Stimulated activated CD4-positive, alpha-beta T cell treated with anti-CD3 and anti-CD28 coated beads, Interleukin-4, amount 100 ng/mL, for 48 hours (primary cell): ENCODE measurements at places on chromosomes 2 and 18.

DNA sequence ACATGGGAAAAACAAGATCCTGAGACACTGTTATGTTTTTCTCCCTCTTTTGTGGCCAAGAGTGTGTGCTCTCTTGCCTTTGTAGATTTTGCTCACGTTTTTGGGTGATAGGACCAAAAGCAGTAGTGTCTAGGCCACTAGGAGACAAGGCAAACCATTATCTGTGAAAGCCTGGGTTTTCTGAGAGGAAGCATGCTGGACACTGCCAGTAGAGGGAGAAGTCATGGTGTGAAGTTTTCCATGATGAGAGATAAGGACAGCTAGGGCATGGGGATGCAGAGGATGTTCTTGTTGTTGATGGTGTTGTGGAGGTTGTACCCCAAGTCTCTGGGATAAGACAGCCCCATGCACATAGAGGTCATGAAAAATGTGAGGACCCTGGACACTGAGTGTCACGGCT lies 285.3 kb downstream of the SOX11 start:
- no peak for DNase-seq

- no peak for DNase-seq
Observed at GRCh38 chr2:144580521-144581161, 60.7 kb upstream of the ZEB2 start.

- DNase-seq, result no peak
Observed at GRCh38 chr18:10008006-10008647, 94.3 kb downstream of the VAPA start.

GRCh38 chr18:27363872-27364271 lies 178.8 kb upstream of the CHST9 start:
- DNase-seq, result no peak

GRCh38 chr2:208671886-208672680 lies 265.5 kb downstream of the PTH2R start:
- DNase-seq, result no peak

- DNase-seq, result no peak
Observed at GRCh38 chr2:147293991-147294824, 550.6 kb upstream of the ACVR2A start.

DNA sequence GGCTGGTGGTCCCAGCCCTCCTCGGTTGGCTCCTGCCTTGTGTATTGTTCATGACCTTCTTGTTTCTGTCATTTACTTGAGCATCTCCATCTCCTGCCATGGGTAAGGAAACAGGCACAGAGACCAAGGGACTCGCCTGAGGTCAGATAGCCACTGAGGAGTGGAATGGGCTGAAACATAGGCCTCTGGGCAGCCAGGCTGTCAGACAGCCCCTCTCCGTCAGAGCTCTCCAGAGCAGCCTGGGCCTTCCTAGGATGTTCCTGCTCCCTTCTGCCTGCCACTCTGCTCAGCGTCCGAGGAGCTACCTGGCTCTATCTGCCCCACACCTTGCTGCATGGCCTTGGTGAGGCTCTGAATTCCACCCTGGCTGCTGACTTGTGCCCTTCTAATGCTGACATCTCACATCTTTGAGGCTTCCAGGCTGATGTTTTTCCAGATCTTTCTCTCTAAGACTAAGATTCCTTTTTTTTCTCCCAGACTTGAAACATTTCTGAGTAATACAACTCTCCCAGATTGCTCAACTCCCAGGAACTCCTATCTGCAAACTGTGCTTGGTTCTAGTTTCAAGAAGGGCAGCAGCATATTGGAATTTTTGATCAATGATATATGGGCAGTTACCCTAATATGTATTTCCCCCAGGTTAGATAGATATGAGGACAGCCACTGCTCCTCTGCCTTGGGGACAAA lies 67.7 kb downstream of the MCFD2 start:
- DNase-seq, result no peak

DNA sequence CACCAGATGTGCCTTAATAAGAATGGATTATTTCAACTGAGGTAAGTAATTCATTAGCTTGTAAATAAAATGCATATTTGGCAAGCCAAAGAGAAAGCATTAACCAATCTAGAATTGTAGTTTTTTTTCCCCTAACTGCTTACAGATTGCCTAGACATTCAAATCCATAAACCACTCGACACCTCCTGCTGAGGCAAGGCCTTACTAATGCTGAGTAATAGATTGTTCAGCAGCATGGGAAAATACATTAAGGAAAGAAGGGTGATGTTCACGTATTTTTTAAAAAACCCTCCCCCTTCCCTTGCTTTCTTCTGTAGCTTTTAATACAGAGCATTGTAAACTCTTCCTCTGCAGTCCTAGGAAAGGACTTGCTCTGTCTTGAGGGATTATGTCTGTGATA lies 17.0 kb upstream of the LINC00305 start:
- DNase-seq, result no peak

GRCh38 chr2:239946864-239947728 lies 78.0 kb downstream of the NDUFA10 start:
- DNase-seq, result no peak

- DNase-seq, result no peak
Observed at GRCh38 chr2:119451336-119452050, 19.8 kb downstream of the TMEM37 start.

DNA sequence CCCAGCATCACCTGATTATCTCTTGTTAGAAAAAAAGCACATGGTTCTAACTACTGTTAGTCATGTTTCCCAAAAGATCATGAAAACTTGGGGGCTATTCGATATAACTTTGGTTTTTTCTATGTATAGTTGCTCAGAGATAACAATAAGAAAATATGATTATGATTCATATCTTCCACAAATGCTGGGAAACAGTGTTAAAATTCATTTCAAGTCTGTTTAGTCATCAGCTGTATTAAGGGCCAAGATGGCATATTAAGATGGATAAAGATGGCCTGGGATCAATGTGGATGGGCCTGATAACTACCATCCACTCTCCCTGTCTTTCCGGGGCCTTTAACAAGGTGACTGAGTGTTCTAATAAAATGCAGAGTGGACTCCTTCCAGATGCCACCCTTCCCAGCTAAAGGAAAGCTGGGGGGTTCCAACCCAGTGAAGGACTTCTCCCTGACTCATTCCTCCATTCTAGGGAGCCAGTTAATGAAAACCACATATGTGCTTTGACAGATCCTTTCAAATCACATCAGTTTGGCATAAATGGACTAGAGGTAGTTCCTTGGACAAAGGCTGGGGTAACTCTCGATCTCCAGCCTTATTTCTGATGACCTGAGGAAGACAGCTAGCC lies 221.6 kb downstream of the VAPA start:
- DNase-seq, result no peak

DNA sequence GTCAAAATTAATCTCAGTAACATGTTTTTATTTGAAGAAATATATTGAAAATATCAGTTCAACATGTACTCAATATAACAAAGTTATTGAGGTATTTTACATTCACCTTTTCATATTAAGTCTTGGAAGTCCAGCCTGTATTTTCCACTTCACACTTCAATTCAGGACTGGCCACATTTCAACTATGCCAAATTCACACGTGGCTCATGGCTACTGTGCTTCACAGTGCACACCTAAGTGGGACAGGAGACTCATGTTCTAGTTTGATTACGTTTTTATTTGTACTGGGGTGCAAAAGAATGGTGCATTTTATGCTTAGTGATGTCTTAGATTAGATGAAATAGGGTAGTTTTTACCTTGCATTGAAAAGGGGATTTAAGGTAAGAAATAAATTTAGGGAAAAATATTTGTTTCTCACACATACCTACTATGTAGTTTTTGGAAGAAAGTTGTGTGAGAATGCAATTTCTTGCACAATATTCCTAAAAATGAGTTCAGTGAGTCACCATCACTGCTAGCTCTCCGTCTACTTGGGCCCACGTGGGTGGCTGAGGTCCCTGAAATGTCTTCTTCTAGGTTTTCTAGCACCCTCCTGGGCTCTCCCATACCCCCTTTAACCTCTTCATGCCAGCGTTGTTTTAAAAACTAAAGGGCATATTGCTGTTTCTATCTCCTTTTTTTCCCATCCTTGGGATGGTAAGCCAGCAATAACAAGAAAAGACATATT lies 87.0 kb downstream of the ST6GAL2 start:
- DNase-seq, result no peak

- DNase-seq, result no peak
Observed at GRCh38 chr18:23038712-23039111, 96.6 kb upstream of the CABLES1 start.

GRCh38 chr2:157789933-157790511 lies 86.1 kb downstream of the ACVR1 start:
- no peak for DNase-seq

- DNase-seq, result no peak
Observed at GRCh38 chr2:14352067-14352466, 280.4 kb upstream of the LRATD1 start.

DNA sequence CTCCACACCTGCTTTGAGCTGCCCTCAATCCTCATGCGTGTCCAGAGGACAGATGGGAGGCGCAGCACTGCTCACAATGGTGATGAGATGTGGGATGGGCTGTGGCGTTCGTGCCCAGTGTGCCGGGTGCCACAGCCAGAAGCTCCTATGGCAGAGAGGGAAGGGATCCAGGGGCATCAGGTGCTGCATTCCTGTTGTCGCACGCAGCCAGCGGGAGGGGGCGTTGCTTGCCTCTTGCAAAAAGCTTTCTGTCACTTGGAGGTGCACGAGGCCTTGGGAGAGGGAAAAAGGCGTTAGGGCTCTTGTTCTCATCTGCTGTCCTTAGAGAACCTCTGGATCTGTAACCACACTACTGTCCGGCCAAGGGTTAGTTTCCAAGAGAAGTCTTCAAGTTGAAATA lies 29.2 kb upstream of the ALLC start:
- no peak for DNase-seq

DNA sequence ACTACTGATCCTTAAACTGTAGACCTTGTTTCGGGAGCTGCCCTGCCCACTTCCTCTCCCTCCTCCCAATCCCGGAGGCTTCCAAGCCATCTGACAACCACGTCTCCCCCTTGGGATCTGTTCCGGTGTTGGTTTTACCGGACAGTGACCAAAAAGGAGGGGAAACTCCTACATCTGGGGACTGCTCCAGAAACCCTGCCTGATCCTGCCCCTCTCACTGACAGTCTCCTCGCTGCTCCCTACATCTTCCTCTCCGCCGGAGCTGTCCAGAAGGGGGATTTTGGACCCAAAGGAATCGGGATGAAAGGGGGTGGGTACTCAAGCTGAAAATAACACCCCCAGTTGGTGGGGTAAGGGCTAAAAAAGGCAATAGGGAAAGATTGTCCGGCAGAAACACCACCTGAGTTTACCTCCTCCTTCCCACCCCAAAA lies 1.5 kb downstream of the INO80D start:
- no peak for DNase-seq

DNA sequence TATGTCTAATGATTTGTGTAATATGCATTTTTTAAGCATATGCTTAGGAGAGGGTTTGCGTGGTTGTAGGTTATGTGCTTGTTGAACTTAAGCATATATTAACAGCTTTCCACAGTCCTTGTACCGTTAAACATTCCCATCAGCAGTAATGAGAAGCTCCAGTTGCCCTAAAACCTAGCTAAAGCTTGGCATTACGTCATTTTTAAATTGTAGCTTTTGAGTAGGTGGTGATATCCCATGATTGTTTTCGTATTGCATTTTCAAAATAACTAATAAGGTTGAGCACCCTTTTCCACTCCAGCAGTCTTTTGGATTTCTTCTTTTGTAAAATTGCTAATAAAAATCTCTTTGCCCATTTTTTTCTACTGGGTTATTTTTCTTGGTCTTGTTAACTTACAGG lies 453.1 kb upstream of the GCFC2 start:
- no peak for DNase-seq

GRCh38 chr2:203790134-203790852 lies 77.3 kb upstream of the CTLA4 start:
- no peak for DNase-seq

DNA sequence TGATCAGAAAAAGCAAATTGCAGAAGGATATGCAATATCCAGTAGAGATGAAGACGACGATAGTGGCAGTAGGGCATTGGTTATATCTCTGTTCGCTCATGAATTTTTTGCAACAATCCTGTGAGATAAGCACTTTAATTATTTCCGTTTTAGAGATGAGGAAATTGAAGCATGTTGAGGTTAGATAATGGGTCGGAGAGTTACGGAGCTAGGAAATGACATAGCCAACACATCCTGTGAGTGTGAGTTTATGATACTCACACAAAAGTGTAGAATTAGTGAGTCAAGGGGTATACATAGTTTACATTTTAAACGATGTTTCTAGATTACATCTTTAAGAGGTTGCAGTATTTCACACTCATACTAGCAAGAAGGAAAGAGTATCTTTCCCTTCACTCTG lies 123.1 kb upstream of the ARL4C start:
- no peak for DNase-seq

DNA sequence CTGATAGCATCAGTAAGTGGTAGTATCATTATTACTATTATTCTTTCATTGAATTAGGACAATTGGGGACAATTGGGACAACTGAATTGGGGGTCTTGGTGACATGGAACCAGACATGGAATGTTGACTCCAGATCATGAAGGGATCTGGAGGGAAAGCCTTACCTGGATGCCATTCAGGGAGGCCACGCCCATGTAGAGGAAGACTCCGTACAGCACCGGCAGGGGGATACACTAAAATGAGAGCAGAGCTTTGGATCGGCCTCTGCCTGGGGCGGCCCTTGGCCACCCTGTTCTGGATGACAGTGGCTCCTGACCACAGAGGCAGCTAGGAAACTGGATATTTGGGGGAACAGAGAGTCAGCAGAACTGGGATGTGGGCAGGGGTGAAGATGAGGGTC lies 29.2 kb downstream of the MTHFD2 start:
- no peak for DNase-seq

DNA sequence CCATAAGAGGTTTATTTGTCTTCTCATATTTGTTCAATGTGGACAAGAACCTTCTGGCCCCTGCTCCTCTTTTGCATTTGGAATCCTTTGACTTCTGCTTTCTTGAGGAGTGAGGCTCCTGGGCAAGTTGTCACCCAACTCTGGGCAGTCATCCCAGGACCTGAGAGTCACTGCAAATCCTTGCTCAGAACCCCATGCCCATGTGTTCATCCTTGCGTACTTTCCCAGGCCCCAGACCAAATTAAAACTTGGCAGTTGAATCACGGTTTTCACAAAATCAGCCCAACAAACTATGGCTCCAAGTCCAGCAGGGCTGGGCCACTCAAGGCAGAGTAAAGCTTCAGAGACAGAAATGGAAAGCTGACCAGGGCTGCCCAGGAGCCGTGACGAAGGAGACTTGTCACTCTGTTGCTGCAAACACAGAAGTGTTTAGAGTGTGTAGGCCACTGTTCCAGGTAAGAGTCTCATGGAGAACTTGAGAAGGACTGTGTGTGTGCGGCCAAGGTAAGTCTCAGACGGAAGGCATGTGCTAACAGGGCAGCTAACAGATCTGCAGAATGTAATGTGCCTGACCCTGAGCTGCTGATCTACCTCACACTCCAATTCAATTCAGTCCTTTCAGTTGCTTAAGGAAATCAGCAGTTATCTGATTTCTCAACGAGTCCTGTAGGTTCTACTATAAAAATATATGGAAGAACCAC lies 549.4 kb upstream of the HS6ST1 start:
- DNase-seq, result no peak
